Lower lobe of right lung (tissue), 2 donors: ENCODE measurements at places on chromosomes 4 and X. TPM values are rescaled to one million over a fixed set of nuclear protein-coding genes. Genes with fewer than 3 reads are reported as not detected.
A peak's percentile ranks its signal among the peaks of the same experiment; 100 is the strongest.

DNA sequence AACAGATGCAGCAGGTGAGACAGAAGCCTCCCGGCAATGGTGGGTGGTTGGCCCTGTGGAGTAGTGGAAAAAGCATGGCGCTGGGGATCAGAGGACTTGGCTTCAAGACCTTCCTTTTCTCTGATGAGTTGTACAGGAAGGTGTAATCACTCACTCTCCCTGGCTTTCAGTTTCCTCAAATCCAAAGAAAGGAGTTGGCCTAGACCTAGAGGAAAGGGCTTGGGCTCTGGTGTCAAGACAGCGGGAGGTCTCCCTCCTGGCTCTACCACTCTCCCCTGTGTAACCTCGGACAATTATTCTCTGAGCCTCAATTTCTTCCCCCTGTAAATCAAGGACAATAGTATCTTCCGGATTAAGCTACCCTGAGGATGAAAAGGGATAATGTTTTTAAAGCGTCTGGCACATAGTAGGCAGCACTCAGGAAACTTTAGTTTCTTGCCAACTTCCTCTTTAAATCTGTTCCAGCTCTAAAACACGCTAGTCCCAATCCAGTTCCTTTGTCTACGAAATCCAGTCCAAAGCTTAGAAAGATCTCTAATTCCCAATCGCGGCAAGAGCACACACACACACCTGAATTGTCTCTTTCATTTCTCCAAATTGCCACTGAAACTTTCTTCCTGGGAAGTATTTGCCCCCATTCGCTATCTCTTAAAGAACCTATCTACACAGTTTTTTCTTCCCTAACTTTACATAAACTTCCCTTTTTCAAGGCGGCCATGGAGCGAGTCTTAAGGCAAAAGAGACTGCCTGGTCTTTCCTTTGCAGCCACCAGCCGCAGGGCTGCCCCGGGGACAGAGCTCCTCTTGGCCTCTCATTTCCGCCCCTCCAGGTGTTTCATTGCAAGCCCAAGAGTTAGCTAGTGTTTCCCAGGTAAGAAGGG, 29.9 kb upstream of the GPC4 start:
- no peaks in the 10 kb centered on the region for H3K27me3 ChIP-seq
- no peaks in the 10 kb centered on the region for H3K36me3 ChIP-seq
- H3K4me1 ChIP-seq: no peaks in the 10 kb centered on the region
- no peak overlapping the region for H3K27ac ChIP-seq

The MAGEB1 gene
- total RNA-seq: not detected

- DNase-seq: no peak
- no peak overlapping the region for H3K4me3 ChIP-seq
- H3K36me3 ChIP-seq: peaks cover 8% of the 10 kb centered on the region
- no peak overlapping the region for H3K27ac ChIP-seq
These were observed 21.8 kb downstream of the TLR2 start for GRCh38 chr4:153705743-153706468.

DNA sequence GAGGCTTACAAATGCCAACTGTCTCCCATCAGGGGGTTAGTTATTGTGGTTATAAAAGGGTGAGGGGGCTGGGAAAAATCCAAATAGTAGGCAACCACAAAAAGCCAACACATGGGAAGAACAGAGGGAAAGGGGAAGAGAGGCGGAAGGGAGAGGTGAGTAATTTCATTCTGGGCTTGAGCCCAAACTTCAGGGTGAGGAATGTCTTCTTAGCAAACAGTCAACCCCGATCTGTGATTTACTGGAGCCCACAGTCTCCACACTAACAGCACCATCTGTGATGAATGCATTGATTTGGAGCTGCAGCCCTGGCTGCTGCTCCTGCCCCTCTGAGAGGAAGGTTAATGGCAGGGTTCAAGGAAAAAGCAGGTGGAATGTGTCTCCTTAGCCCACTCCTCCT, 162.2 kb upstream of the GPR101 start:
- no peaks in the 10 kb centered on the region for H3K27me3 ChIP-seq
- H3K4me3 ChIP-seq: no peak overlapping the region
- H3K27ac ChIP-seq: no peak overlapping the region
- DNase-seq: no peak

DNA sequence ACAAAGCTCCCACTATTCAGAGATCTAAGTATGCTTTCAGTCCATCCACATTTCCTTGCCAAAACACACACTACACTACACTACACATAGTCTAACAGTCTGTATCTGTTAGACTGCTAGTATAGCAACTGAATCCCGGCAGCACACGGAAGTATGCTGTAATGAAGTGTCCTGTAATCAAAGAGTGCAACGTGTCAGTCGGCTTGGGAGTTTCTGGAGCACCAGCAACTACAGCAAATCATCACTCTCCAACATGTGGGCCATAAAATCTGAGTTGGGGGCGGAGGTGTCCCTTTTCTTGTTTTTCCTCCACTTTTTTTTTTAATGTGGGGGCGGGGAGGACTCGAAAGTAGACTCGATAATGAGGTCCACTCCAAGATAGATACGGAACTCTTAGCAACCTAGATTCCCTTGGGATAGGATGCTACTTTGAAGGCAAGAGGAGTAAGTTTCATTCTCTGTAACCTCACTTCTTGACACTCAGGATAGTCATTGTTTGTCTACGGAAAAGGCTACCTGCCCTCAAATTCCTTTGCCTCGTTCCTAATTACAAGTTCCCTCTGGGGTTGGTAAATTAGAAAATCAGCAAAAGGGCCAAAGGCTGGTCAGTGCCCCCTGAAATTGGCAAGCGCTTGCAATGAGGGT, 722 bp downstream of the SLC10A7 start:
- H3K27ac ChIP-seq: peak overlapping the region; percentile 87
- no peaks in the 10 kb centered on the region for H3K36me3 ChIP-seq
- no peak for DNase-seq
- no peaks in the 10 kb centered on the region for H3K27me3 ChIP-seq
